AG09319 (cell line): ENCODE measurements at places on chromosomes 3 and 15.

GRCh38 chr3:158727206-158728060 is 4.8 kb downstream of the RARRES1 start:
- DNase-seq, result no peak

GRCh38 chr3:105040026-105040622 is 326.6 kb upstream of the ALCAM start:
- DNase-seq, result no peak

DNA sequence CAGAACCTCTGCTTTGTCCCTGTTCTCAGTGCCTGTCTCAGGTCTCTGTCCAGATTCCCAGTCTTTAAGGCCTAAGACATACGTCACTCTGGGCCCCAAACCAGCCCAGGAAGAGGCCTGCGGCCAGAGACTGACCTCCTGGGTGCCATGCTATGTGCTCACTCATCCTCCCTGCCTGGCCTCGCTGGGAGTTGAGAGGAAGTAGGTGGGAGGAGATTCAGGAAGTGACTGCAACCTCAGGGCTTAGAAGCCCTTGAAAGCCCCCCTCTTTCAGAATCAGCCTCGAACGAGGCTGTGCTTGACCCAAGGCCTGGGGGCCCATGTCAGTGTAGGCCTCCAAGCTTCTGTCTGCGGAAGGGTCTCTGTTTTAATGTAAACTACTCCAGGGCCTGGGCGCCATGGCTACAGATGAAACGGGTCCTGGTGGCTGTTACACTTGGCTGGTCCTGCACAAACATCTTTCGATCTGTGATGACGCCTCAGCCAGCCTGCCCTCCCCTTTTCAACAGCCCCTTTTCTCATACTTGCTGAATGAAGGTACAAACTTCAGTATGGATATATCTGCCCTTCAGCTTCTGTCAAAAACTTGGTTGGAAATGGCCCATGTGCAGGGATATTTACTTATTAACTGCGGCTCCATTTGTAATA is 11.7 kb downstream of the RASGRF1 start:
- no peak for DNase-seq

DNA sequence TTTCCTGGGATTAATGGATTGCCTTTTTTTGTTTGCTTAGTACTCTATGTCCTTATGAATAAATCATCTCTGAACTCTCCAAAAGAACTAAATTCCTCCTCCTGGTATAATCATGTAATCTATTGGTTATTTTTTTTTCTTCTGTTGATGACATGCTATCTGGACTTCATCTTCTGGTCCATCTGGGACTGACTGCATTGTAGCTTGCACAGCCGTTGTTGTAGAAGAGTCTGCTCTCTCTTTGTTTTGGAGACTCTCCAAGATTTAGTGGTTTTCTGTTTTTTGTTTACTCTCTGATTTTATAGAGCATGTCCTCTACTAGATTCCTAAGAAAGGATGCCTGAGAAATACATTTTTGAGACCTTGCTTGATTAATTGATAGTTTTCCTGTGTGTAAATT is 19.1 kb downstream of the IREB2 start:
- peak; percentile 62 for DNase-seq

- DNase-seq, result no peak
Measured at GRCh38 chr3:37014620-37015019, 21.3 kb downstream of the MLH1 start.

DNA sequence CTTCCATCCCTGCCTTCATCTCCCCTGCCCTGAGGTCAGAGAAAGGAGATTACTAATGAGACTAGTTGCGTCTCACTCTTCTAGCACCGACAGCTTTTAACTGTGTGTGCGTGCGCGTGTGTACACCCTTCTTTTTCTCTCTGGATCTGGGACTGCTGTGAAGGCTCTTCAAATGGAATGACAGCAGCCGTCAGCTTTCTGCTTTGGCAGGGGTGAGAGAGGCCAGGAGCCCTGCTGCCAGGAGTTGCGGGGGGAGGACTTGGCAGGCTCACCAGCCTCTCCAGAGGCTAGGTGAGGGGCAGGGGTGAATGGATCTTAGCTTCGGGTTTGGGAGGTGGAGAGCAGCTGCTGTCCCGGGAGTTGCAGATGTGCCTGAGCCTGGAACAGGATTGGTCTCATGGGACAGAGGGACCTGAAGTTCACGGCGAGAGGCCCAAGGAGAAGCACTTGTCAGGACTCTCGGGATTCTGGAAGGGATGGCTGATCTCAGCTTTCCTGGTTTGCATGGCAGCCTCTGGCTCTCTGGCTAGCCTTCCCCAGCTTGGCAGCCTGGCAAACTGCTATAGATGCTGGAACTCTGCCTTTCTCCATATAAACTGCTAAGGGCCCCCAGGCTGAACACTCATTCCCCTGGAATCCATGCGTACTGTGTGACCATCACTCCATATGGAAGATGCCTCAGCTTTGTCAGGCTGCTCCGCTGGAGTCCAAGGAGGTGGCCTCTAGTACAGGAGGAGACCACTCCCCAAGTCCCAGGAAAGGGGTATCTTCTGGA is 16.6 kb downstream of the TEX264 start:
- DNase-seq, result no peak

GRCh38 chr15:31399544-31400171 is 73.0 kb downstream of the KLF13 start:
- no peak for DNase-seq

DNA sequence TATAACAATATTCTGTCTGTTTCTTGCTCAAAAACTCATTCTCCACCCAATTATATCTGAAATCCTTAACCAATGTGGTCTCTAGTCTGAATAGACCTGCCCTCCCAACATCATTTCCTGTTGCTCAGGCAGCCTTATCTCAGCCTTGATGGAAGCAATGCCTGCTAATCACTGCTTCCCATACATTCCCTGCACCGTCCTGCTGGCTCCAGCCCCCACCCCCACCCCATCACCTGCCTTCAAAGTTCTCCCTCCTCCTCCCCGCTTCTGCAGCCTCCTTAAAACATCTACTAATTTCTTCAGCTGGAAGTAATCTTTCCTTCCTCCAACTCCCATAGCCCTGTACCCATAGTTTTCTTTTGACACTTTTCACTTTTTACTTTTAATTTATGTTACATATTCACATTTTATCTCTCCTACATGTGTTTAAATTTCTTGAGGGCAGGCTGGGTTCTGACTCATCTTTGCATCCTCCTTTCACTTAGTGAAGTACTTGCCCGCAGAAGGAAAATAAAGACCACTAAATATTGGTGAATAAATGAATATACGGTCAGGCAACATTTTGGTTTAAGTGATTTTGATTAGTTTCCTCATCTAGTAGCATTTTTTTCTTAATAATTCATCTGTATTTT is 98.2 kb downstream of the MEIS2 start:
- DNase-seq, result no peak

- peak; percentile 55 for DNase-seq
Measured at GRCh38 chr3:10357592-10358308, 36.8 kb upstream of the SEC13 start.

GRCh38 chr3:196081834-196082618 is at the start of gene TFRC:
Gene TFRC, minus strand, starts transcription at chr3:196082090. Its CDS starts 4,991 bp downstream, at chr3:196077099.
- DNase-seq, result peak; percentile 60

DNA sequence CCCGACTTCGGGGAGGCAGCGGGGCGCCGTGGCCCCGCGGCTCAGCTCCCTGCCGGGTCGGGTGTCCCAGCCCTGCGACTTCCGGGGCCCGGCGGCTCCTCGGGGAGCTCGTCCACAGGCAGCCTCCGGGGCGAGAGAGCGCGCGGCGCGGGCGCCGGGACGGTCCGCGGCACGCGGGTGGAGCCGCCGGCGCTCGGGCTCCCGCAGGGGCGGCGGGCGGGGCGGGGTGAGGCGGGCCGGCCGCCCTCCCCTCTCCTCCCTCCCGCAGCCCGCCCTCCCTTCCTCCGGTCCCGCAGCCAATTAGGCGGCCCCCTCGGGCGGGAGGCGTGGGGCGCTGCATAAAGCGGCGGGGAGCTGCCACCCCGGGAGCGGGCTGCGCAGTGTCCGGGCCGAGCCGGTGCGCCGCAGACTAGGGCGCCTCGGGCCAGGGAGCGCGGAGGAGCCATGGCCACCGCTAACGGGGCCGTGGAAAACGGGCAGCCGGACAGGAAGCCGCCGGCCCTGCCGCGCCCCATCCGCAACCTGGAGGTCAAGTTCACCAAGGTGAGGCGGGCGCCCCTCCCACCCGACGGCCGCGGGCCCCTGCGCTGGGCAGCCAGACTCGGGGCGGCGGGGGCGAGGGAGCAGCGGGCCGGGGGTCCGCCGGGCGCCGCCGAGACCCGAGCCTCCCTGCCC is at the start of gene ALDH1A3:
Gene ALDH1A3, plus strand, starts transcription at position 368 of the 675 bp plus-strand sequence. Its CDS starts 77 bp downstream, at position 445.
- no peak for DNase-seq

DNA sequence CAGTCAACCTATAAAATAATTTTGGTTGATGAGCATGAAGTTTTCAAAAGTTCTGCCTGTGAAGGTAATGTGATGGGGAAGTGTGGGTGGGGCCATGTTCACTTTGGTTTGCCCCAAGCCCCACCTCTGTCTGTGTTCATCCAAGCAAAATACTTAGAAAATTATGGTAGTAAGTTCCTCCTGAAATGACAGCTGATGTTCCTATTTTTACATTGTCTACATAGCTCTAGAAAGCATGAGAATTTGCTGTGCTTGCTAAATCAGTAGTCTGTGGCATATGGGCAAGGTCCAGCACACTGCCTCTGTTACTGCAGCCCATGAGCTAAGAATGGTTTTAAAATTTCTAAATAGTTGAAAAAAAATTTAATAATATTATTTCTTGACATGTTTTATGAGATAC is 21.9 kb upstream of the CP start:
- no peak for DNase-seq
